ENCODE measurements at places on chromosomes 2 and 18.

- no peak overlapping the region for H3K4me3 ChIP-seq
- H3K36me3 ChIP-seq = no peaks in the 10 kb centered on the region
- H3K4me1 ChIP-seq = no peaks in the 10 kb centered on the region
- H3K27ac ChIP-seq = no peak overlapping the region
- H3K27me3 ChIP-seq = no peaks in the 10 kb centered on the region
Observed at GRCh38 chr18:1383465-1383864, 478.8 kb downstream of the ADCYAP1 start.

DNA sequence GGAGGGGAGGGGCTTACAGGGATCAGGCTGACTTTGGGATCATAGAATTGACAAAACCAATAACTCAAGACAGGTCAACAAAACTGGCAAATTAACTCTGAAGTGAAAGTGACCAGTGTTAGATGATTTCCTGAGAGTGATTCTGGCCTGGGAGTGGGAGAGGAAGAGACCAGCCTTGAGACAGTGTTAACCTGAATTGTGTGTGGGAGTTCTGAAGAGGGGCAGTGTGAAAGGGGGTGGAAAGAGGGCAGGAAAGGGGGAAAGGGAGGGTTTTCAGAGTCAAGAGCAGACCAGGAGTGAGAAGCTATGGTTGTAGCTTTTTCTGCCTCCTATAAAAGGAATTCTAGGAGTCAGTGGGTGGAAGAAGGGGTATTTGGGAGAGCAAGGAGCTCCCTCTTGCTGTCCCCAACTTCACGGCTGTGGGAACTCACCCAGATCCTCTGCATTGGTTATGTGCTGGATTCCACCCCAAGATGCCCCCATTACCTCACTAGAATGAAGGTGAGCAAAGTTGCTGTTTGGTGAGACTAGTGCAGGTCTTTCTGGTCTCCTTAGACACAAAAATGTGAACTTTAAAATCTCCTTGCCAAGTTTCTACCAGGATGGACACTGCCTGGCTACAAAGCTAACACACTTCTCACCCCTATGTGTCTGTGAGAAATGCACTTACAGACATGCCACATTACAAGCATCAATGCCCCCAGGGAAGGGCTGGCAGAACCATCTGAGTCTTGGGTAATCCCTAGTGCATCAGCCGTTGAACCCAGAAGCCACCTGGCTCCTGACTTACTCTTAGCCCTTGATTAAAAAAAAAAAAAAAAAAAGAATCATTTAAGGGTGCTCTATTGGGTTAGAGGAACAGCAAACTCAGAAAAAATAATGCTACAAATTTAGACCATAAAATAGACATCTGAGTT is 61.6 kb downstream of the BMP10 start:
- H3K27ac ChIP-seq = peak overlapping the region; percentile 90
- H3K4me3 ChIP-seq = peak overlapping the region; percentile 60
- peaks cover 25% of the 10 kb centered on the region for H3K36me3 ChIP-seq
- DNase-seq = no peak
- no peaks in the 10 kb centered on the region for H3K27me3 ChIP-seq

DNA sequence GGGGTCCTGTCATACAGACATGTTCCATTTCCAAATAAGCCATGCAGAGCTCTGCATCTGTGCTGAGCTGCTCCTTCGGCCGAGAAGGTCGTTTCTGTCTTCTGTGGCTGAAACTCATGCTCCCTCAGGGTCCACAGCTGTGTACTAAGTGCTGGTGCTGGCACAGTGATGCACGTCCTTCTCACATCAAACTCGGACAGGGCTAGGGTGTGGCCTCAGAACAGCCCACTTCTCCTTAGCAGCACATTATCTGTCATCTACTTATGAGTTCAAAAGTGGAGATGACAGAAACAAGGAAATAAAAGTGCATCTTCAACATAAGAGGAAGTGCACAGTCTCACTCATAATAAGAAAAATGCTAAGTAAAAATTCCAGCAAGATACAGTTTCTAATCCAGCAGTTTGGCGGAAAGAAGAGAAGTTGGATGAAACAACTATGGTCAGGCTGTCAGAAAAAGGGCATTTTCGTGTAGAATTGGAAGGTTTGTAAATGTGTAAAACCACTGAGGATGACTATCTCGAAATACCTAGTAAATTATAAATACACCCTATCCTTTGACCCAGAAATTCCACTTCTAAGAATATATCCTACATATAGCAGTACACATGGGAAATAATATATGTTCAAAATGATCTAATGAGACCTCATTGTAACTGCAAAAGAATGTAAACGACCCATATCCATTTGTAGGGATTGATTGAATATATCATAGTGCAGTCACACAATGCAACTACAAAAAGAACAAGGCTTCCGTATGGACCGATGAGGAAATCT is 53.7 kb upstream of the APCDD1 start:
- H3K4me1 ChIP-seq = no peaks in the 10 kb centered on the region
- H3K27ac ChIP-seq = no peak overlapping the region
- H3K27me3 ChIP-seq = peaks cover 5% of the 10 kb centered on the region
- H3K4me3 ChIP-seq = no peak overlapping the region

DNA sequence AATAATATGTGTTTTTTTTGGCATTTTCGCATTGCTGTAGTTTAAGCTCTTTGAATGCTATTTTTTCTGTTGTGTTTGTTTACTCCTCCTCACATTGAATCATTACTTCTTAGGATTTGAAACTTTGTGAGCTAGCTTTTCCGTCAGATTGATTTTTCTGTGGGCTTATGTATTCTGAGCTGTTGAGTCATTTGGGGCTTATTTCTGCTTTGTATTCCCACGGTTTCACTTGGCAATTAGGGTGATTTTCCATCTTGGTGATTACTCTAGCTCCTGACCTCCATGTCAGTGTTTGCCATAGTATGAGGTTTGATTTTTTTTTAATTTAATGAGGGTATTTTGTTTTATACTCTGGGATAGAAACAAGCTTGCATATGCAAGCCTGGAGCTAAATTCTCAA is 200.0 kb downstream of the CCDC102B start:
- no peaks in the 10 kb centered on the region for H3K27me3 ChIP-seq
- no peaks in the 10 kb centered on the region for H3K4me1 ChIP-seq
- DNase-seq = no peak
- H3K36me3 ChIP-seq = no peaks in the 10 kb centered on the region

DNA sequence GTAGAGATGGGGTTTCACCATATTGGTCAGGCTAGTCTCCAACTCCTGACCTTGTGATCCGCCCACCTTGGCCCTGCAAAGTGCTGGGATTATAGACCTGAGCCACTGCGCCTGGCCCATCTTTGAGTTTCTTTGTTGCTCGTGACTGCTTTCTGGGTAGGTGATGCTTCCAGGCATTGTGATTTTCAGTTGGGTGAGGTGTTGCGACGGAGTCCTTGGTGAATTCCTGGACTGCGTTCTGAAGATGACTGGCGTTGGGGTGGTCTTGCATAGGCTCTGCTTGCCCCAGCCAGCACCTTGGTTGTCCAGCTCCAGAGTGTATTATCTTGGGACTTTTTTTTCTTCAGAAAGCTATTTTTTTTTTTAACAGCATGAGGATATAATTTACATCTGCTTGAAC is 103.4 kb downstream of the DCDC2C start:
- H3K4me1 ChIP-seq = no peaks in the 10 kb centered on the region
- no peaks in the 10 kb centered on the region for H3K36me3 ChIP-seq
- H3K27me3 ChIP-seq = peaks cover 12% of the 10 kb centered on the region
- no peak for DNase-seq
- H3K27ac ChIP-seq = no peak overlapping the region
- no peak overlapping the region for H3K4me3 ChIP-seq

- H3K27me3 ChIP-seq = peaks cover 2% of the 10 kb centered on the region
- peak overlapping the region; percentile 96 for H3K4me3 ChIP-seq
- peak overlapping the region; percentile 97 for H3K27ac ChIP-seq
Observed at GRCh38 chr2:27323596-27324285, 844 bp upstream of the MPV17 start.

DNA sequence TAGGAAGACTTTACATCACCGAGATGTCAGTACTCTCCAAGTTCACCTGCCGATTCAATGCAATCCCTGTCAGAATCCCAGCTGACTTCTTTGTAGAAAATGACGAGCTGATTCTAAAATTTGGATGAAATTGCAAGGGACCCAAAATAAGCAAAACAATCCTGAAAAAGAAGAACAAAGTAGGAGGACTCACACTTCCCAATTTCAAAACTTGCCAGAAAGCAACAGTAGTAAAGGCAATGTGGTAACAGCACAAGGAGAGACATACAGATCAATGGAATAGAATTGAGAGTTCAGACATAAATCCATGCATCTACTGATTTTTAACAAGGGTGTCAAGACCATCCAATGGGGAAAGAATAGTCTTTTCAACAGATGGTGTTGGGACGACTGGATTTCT is 52.2 kb downstream of the SMAD7 start:
- H3K27ac ChIP-seq = no peak overlapping the region
- peaks cover 1% of the 10 kb centered on the region for H3K27me3 ChIP-seq
- H3K4me3 ChIP-seq = no peak overlapping the region
- no peaks in the 10 kb centered on the region for H3K36me3 ChIP-seq
- no peak for DNase-seq

GRCh38 chr2:157068237-157068636 is 189.3 kb upstream of the GALNT5 start:
- H3K4me1 ChIP-seq = no peaks in the 10 kb centered on the region
- no peaks in the 10 kb centered on the region for H3K36me3 ChIP-seq
- H3K27me3 ChIP-seq = no peaks in the 10 kb centered on the region

- H3K4me1 ChIP-seq = no peaks in the 10 kb centered on the region
- no peak overlapping the region for H3K4me3 ChIP-seq
- no peak for DNase-seq
Observed at GRCh38 chr2:157911750-157912149, 35.6 kb upstream of the ACVR1 start.

- H3K36me3 ChIP-seq = no peaks in the 10 kb centered on the region
- peaks cover 11% of the 10 kb centered on the region for H3K4me1 ChIP-seq
- H3K27me3 ChIP-seq = peaks cover 10% of the 10 kb centered on the region
Observed at GRCh38 chr2:46306988-46307655, 9.9 kb downstream of the EPAS1 start.

DNA sequence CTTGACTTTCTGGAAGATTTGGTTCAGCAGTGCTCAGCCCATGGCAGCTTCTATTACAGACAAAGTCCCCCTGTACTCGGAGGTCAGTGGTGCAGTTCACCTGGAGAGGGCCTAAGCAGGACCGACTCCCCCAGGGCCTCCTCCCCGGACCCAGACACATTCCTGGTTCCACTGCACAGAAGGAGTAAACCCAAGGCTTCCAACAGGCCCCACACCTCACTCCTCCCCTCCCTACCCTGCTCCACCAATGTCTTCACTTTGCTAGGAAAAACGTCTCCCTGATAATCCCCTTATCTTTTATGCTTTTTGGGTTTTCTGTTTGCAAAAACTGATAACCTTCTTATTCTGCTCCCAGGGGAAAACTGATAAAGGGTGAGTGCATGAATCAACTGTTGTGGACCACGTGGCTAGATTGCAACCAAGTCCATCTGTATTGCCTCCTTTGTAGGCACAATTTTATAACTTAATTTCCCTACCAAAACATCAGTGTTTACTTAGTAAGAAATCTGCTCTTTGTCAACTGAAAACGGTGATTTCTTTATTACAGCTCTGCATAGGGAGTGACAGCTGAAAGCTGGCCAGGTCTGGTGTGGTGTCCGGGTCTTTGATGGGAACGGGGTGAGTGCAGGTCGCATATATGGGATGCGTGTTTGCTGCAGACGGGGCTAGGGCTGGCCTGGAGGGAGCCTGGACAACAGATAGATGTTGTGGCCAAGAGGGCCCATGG is 202.5 kb downstream of the GLI2 start:
- H3K27me3 ChIP-seq = peaks cover 3% of the 10 kb centered on the region
- no peak overlapping the region for H3K27ac ChIP-seq
- H3K4me1 ChIP-seq = no peaks in the 10 kb centered on the region
- no peak overlapping the region for H3K4me3 ChIP-seq
- no peak for DNase-seq
